HAP-1 (cell line): ENCODE measurements at places on chromosomes 4 and X.

DNA sequence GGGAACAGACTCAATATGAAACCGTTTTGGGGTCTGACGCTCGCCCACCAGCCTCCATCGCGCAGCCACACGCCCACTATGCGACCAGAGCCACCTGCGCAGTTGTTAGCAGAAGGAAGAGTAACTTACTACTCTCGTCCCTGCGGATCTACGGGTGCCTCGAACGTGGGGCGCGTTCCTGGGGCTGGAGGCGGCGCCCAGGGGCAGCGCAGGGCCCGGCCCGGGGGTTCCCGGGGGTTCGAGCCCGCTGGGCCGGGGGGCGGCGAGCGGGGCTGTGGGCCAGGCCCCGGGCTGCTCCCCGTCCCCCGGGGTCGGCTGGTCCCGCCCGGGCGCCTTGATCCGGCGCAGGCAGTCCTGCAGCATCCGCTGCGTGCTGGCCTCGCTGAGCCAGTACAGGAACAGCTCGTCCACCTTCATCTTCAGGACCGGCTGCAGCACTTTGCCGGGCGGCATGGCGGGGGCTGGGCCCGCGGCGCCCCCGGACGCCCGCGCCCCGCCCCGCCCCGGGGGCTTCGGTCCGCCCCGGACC is 404 bp downstream of the PPP2R3B start:
- no peak for DNase-seq

GRCh38 chr4:67332627-67333026 is 212.7 kb downstream of the CENPC start:
- DNase-seq = peak; percentile 30

- DNase-seq = no peak
These were observed 83.3 kb downstream of the AKAP4 start for GRCh38 chrX:50117476-50117875.

DNA sequence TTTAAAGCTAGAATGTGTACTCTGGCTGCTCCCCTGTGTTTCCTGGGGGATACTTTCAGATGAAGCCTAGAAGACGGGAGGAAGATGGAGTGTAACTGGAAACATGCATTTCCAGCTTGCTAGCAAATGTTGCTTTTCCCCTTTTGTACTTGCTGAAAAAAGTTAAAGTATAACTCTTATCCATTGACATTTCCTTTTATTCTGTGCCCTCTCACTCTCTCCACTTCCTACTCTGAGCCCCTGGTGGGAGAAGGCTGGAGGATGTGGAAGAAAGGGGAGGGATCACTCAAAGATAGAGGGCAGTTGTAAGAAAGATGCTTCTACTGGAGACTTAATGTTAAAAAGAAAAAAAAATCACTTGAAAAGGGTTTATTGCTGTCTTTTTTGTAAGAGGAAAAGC is 396.5 kb downstream of the DTHD1 start:
- DNase-seq = no peak

DNA sequence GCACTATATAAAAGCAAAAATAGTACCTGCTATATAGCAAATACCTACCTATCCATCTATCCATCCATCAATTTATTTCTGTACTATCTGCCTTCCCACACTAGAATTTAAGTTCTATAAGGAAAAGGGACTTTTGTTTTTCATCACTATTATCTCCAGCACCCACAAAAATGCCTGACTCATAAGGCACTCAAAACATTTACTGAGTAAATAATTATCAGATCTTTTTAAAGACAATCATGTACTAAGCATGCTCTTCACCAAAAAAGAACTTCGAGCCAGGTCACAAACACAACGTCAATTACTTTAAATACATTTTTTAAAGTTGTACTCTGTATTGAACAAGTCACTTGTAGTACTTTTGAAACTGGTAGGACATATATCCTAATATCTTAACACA is 119.9 kb downstream of the FBXW7 start:
- no peak for DNase-seq

GRCh38 chr4:138645289-138645688 is 370.3 kb upstream of the NOCT start:
- DNase-seq = no peak

DNA sequence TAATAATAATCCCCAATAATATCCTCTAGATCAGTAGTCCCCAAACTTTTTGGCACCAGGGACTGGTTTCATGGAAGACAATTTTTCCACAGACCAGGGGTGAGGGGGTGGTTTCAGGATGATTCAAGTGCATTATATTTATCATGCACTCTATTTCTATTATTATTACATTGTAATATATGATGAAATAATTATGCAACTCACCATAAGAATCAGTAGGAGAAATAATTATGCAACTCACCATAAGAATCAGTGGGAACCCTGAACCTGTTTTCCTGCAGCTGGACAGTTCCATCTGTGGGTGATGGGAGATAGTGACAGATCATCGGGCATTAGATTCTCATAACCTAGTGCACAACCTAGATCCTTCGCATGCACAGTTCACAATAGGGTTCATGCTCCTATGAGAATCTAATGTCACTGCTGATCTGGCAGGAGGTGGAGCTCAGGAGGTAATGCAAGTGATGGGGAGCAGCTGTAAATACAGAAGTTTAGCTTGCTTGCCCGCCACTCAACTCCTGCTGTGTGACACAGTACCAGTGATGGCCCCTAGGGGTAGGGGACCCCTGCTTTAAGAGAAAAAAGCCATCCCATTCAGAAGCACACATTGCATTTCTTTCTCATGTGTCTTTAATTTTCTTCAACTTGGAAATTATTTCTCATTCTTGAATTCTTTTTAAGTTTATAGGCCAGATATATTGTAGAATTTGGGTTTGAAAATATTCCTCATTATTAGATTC is 16.0 kb upstream of the SH3RF1 start:
- DNase-seq = no peak

DNA sequence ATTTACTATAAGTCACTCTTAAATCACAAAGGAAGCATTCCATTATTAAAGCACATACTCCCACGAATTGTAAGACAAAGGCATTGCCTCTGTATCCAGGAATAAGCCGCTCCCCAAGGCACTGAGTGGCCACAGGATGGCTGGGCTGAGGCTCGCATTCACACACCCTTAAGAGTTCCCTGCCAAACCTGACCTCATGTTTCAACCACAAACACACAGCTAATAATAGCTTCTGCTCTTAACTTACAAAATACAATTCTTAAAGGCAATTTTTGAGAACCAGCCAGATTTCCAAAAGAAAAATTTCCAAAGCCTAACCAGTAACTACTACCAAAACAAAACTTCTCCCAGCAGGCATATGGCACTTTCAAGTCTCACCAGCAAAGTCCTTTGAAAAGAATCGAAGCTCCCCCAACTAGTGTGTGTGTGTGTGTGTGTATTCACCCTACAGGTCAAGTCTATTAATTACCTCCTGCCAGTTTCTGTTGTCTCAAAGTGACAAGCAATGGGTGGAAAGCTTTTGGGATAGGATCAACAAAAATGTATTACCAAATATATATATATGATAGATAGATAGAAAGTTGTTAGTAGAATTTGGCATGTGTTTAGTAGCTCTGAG is 36.0 kb downstream of the ARHGAP6 start:
- DNase-seq = no peak

DNA sequence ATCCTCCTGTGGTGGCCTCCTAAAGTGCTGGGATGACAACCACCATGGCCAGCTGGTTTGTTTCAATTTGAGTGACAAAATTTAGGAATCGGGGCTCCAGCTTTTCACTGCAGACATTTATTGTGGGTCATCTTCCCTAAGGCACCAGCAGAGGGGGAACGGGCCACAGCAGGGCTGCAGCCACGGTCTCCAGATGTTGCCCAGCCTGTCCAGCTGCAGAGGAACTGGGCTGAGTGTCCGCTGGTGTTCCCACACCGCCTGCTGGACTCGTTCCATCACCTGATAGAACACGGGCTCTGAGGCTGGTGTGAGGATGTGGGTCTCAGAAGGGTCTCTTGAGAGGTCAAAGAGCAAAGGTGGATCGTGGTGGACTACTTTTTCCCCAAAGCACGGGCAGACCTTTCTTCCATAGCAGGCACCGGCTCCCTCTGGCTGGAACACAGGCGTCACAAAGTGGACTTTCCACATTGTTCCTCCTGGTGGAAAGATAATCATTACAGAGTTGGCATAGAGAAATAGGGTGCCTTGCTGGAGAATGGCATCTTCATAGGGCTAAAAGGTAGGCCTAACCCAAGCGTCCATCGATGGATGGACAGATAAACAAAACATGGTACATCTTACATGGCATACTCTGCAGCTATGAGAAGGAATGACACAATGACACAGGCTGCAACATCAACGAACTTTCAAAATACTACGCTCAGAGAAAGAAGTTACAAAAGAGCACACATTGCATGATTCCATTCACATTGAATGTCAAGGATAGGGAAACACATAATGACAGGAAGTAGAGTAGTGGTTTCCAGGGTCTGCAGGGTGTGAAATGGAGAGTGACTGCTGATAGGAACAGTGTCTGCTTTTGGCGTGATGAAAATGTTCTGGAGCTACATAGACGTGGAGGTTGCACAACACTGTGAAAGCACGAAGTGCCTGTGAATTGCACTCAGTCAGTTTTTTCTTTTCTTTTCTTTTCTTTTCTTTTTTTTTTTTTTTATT is 5.9 kb upstream of the ARSD start:
- no peak for DNase-seq

- no peak for DNase-seq
These were observed 41.9 kb downstream of the AFAP1 start for GRCh38 chr4:7897811-7898210.

DNA sequence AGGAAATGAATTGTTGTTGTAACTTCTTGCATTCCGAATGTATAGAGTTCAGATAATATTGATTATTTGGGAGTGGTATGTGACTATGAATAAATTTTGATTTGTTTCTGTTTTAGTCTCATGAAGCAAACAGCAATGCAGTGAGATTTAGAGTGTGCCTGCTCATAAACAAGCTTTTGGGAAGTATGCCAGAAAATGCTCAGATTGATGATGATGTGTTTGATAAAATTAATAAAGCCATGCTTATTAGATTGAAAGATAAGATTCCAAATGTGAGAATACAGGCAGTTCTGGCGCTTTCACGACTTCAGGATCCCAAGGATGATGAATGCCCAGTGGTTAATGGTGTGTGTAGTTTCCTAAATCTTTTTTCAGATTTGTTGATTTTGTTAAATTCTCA is 2.0 kb downstream of the NCAPG start:
- no peak for DNase-seq

DNA sequence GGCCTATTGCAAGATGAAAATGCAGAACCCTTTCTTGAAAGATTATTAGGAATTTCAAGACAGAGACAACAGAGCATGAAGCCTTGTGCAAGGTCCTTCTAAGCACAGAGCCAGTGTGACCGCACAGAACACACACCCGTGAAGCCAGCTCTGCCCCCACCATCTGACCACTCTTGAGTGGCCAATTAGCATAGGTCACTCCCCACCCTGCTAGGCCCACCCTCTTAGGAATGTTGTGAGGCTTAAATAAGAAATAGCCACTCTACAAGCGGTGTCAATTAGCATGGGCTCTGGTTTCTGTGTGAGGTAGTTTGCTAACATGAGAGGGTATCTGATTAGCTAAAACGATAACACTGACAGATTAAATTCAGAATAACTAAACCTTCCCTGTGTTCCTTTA is 152.9 kb downstream of the PTTG2 start:
- DNase-seq = no peak

DNA sequence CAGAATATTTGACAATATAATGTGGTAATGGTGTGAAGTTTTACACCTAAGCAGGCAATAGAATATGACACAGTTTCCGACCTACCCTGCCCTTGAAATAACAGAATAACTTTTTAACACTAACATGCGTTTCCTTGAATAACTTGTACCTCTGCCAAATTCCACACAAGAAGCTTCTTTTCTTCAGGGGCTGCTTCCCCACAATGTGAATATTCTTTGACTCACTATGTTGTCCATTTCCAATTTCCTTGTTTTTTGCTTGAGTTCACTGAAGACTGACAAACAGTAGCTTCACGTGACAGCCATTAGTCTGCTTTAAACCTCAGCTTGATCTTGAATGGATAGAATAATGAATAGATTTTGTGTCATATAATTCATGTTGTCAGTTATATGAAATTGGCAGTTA is 14.3 kb downstream of the SHROOM3 start:
- DNase-seq = no peak

DNA sequence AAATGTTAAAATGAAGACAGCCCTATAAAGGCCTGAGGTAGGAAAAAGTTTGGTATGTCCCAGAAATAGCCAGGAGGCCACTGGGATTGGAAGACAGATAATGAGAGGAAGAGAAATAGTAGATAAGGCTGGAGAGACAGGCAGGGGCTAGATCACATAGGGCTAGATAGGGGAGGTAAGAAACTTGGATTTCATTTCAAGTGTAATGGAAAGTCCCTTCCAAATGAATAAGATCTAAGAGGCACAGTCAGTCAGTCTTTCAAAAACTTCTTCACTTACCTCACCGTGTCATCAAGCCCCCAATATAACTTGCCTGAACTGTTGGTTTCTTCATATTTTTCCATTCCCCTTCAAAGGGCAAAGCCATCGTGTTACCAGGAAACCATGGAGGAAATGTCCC is 121.8 kb downstream of the SPCS3 start:
- no peak for DNase-seq
